Fibroblast of villous mesenchyme (primary cell): ENCODE measurements at places on chromosomes 11 and 22. TPM values are rescaled to one million over a fixed set of nuclear protein-coding genes. Genes with fewer than 3 reads are reported as not detected.

DNA sequence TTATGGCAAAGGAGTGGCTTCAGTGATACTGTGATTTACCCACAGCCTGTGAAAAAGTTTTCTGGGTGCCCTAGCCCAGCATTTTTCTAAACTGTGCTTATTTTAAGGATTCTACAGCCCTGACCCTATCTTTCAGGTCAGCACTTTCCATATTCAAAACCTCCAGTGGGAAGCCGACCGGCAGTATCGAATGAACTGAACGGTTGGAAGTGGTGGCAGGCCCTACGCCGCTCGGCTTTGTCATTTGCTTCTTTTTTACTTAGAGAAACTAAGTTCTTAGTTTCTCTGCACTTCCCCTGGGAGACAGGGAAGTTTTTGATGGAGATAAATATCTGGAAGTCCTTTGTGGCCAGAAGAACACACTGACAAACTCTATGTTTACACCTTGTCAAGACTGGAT, 994 bp downstream of the GLB1L2 start:
- DNase-seq: no peak

DNA sequence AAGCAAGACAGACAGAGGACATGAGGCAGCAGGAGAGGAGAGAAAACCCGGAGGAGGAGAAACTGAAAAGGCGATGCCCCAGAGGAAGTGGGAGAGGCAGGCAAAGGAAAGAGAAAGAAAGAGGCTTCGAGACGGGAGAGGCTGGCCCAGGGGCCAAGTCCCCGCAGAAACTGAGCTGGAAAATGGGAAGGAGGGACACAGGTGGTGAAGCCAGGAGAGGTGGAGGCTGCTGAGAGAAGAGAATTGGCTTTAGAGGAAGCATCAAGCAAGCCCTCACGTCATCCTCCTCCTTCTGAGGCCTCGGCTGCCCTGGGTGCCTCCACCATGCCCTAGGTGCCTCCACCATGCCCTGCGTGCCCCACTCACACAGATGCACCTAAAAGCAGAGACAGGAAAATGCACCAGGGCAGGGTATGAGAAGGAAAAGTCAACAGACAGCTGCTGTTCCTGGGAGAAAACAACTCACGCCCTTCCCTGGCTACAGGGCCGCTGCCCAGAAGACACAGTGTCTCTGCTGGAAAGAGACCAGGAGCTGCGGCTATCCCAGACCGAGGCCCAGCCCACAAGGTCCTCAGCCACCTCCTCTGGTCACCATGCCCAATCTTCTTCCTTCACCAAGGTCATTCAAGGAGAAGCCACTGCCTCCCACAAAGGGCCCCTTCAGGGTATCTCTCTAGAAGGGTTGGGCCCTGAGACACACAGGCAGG, 14.3 kb downstream of the FXYD6 start:
- no peak for DNase-seq

DNA sequence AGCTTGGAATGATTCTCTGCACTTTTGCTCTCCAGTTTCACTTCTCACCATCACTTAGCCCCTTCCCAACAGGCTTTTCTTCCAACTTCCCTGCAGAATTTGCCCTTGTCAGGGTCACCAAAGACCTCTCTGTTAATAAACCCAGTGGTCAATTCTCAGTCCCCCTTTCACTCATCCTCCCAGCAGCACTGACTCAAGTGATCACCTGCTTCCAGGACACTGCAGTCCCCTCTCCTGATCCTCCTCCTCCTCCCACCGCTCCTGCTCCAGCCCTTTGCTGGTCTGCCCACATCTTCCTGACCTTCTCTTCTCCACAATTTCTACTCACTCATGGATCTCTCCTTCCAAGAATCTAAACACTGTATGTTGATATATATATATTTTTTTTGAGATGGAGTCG, 57.9 kb downstream of the SHISAL1 start:
- no peak for DNase-seq

DNA sequence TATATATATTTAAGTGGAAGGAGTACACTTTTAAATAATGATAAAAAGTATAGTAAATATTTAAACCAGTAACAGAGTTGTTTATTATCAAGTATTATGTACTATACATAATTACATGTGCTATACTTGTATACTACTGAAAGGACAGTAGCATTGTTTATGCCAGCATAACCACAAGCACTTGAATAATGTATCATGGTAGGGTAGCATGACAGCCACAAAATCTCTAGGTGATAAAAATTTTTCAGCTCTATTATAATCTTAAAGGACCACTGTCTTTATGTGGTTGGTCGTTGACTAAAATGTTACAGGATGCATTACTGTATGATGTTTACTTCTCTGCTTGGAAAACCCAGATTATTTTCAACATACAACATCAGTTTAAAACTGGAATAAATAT, 349.2 kb downstream of the CASP12 start:
- no peak for DNase-seq

- peak; percentile 16 for DNase-seq
Measured at GRCh38 chr11:64742087-64742888, 1.7 kb downstream of the RASGRP2 start.

GRCh38 chr11:1834062-1834610, 654 bp upstream of the SYT8 start:
- no peak for DNase-seq

DNA sequence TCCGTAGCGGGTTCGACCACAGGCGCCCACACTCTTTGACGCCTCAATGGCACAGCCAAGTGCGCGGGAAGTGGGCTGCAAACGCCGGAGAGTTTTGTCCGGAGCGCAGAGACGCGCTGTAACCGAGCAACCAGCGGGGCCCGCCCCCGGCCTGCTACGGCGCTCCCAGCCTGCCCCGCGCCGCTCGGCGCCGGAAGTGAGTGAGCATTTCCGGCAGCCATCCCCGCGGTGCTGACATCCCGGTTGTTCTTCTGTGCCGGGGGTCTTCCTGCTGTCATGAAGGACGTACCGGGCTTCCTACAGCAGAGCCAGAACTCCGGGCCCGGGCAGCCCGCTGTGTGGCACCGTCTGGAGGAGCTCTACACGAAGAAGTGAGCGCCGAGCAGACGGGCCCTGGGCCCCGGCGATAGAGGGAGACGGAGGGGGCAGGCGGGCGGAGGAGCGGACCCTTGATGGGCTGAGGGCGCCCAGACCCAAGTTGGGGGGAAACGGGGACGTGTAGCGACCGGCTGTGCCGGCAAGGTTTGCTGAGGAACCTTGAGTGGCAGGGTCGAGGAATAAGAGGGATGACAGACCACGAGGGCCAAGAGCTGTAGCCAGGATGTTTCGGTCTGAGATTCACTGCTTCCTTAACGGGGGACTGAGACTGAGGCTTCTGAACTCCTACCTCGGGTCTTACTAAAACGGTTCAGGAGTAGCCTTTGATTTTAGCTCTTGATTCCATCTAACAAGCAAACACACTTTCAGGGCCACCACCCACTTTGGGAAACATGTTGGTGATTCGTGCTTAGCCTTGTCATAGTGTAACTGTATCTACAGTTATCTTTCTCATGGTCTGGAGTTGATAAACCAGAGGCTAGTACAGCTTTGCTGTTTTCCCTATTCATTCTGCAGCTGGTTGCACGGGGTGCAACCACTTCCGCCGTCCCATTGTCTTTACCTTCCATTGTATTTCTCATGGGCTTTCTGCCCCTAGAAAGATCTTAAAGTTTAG, at the start of gene PSMD13:
Gene PSMD13, plus strand, starts transcription at position 203 of the 994 bp plus-strand sequence. Its CDS starts 74 bp downstream, at position 277.
- peak; percentile 80 for DNase-seq

DNA sequence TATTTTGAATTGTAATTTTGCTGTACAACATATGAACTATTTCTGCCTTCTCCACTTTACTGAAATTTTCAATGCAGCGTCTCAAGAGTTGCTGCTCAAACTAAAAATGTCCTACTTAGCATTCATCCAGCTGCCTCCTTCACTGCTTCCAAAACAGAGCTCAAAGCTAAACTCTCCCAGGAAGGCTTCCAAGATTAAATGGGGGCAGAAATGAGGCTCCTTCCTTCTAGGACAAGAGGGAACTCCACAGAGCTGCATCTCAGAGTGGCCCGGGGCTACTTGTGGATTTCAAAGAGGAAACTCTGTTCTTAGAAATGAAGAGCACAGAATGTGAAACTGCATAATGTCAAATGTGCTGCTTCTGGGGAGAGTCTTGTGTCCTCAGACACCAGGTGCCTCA, 295.9 kb upstream of the NCAM1 start:
- DNase-seq: no peak

IRF7 gene
- total RNA-seq: 7.7 and 8.2 TPM in 2 replicates

FAM180B gene
- total RNA-seq: not detected in 2 replicates

BTBD18 gene
- total RNA-seq: not detected in 2 replicates
